B cell (primary cell): ENCODE measurements at places on chromosomes 7 and 10. TPM values are rescaled to one million over a fixed set of nuclear protein-coding genes. Genes with fewer than 3 reads are reported as not detected.

AZGP1 gene
- not detected in 2 replicates for total RNA-seq

- no peaks in the 10 kb centered on the region for H3K27me3 ChIP-seq
- DNase-seq, result no peak
- peaks cover 6% of the 10 kb centered on the region for H3K4me1 ChIP-seq
- H3K27ac ChIP-seq, result no peak overlapping the region
Observed at GRCh38 chr7:76053461-76053860, 5.6 kb downstream of the MDH2 start.

- no peak overlapping the region for H3K4me3 ChIP-seq
- peak overlapping the region; percentile 40 for H3K27ac ChIP-seq
- no peaks in the 10 kb centered on the region for H3K27me3 ChIP-seq
- peaks cover 15% of the 10 kb centered on the region for H3K4me1 ChIP-seq
Observed at GRCh38 chr7:36736899-36737211, 12.6 kb upstream of the AOAH start.

DNA sequence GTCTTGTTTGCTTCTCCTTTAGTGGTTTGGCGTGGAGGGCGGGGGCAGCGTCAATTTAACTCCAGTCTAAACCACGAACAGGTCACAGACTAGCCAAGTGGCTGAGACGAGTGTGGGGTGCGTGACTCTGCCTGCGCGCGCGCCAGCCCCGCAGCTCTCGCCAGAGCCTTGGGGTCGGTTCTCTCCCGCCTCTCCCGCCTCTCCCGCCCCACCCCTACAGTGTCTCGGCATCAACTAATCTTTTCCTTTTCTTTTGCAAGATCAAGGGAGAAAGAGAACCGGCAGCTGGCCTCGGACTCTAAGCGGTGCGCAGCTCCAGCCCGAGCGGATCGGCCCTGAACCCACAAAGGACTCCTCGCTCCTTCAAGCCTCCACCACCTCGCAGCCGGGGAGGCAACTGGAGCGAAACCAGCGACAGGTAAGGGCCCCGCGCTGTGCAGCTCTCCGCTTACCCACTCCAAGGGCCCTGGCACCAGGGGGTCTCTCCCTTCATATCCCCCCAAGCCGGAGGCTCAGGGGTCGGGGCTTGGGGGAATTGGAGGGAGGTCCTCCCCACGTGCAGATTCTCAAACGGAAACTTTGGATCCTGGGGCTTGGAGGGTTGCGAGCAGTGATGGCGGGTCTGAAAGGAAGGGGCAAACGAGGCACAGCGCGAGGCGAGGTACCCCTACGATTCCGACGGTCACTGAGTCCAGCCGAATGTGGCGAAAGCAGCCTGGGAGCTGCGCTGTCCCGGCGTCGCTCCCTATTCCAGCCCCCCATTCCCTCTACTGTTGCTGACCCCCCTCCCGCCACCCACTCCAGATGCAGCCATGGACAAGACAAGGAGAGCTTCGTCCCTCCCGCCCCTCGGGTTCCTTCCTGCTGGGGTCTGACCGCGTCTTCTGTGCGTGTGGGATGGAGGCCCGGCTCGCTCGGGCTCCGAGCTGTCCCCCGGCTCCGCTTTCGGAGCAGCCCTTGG is 829 bp downstream of the CHRM2 start:
- no peak for DNase-seq
- H3K27ac ChIP-seq, result no peak overlapping the region
- no peaks in the 10 kb centered on the region for H3K36me3 ChIP-seq
- H3K4me3 ChIP-seq, result no peak overlapping the region

SLC35G1 gene
- total RNA-seq, result 2.6 and 2.8 TPM in 2 replicates

DNA sequence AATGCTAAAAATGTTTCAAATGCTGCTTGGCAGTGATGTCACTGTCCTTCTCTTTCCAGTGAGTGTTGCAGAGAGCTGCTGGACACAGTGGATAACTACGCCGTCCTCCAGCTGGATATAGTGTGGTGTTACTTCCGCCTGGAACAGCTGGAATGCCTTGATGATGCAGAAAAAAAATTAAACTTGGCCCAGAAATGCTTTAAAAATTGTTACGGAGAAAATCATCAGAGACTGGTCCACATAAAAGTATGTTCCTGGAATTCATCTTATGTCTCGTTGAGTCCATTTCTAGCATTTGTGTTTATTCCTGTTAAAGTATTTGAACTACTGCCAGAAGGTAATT is 25.2 kb downstream of the NUB1 start:
- H3K27me3 ChIP-seq, result no peaks in the 10 kb centered on the region
- no peak for DNase-seq
- peaks cover 4% of the 10 kb centered on the region for H3K36me3 ChIP-seq
- no peak overlapping the region for H3K27ac ChIP-seq
- no peak overlapping the region for H3K4me3 ChIP-seq
- peaks cover 5% of the 10 kb centered on the region for H3K4me1 ChIP-seq

- peaks cover 5% of the 10 kb centered on the region for H3K27me3 ChIP-seq
- DNase-seq, result no peak
- no peak overlapping the region for H3K27ac ChIP-seq
- H3K36me3 ChIP-seq, result no peaks in the 10 kb centered on the region
- no peaks in the 10 kb centered on the region for H3K4me1 ChIP-seq
Observed at GRCh38 chr10:60661637-60662036, 116.6 kb upstream of the CDK1 start.

DNA sequence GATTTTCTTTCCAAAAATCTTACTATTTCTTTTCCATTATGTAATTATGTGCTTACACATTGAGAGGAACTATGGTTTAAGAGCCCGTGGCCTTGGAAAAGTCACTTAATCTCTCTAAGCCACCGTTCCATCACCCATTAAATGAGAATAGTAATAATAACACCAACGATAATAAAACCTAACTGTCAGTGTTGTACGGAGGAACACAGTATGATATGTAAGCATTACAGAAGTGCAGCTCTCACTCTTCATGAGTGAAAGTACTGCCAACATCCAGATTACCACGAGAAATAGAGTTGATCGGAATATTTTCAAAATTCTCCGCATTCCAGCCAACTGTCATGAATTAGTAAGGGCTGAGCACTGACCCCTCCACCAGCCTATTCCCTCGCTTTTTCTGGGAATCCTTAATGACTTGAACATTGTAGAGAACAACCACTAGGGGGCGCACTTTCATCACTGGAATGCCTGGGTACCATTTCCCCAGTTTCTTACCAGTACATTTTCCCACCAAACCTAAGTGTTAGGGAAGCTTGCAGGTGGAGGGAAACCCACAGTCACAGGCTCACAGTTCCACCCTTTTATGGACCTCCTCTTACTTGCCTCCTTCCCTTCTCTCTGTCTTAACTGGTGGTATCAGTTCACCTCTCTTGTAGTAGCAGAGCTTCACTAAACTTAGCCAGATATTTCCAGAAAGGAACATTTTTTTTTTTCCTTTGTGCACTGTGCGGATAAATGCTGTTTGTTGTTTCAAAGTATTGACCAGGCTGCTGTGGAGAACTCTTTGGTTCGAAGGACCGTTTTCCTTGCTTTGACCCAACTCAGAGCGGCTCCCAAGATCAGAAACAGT is 27.8 kb downstream of the NKX2-3 start:
- peaks cover 8% of the 10 kb centered on the region for H3K4me1 ChIP-seq
- no peaks in the 10 kb centered on the region for H3K36me3 ChIP-seq
- no peaks in the 10 kb centered on the region for H3K27me3 ChIP-seq
- H3K4me3 ChIP-seq, result no peak overlapping the region
- DNase-seq, result peak; percentile 70

DNA sequence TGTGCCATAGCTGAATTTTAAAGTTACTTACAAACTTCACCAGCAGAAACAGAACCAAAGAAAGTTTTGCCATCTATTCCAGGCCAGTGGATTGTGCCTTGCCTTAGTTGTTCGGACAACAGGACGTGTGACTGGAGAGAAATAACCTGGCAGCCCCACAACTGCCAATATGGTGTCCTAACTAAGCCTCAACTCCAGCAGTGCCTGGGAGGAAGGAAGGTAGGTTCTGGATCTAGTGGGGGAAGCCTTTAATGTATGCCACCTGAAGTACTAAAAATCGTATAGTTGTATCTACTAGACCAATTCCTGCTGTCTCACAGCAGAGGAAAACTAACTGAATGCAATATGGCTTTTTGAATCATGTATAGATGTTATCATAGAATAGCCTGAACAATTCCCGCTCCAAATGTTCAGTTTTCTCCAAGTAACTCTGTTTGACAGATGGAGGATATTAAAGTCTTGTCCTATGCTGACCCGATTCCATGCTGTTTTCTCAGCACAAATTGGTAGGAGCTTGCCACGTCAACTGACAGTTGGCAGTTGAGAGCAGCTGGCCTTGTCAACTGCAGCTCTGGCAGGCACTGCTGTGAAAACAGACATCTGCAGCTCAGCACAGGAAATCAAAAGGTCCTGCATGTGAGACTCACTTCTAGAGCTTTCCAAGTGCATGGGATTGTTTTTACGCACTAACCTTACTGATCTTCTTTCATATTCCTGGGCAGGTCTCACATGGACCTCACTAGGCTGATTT is 84.5 kb upstream of the WNT16 start:
- DNase-seq, result no peak
- no peaks in the 10 kb centered on the region for H3K27me3 ChIP-seq
- H3K36me3 ChIP-seq, result no peaks in the 10 kb centered on the region

CDH23 gene
- total RNA-seq, result 0.37 and 0.39 TPM in 2 replicates

GRCh38 chr7:151864081-151864480 is 12.8 kb downstream of the PRKAG2 start:
- H3K27me3 ChIP-seq, result no peaks in the 10 kb centered on the region
- peaks cover 9% of the 10 kb centered on the region for H3K4me1 ChIP-seq
- DNase-seq, result no peak
- no peaks in the 10 kb centered on the region for H3K36me3 ChIP-seq

- DNase-seq, result no peak
- H3K27me3 ChIP-seq, result no peaks in the 10 kb centered on the region
- no peak overlapping the region for H3K4me3 ChIP-seq
- no peaks in the 10 kb centered on the region for H3K36me3 ChIP-seq
Observed at GRCh38 chr7:27399791-27400567, 157.4 kb downstream of the EVX1 start.

DNA sequence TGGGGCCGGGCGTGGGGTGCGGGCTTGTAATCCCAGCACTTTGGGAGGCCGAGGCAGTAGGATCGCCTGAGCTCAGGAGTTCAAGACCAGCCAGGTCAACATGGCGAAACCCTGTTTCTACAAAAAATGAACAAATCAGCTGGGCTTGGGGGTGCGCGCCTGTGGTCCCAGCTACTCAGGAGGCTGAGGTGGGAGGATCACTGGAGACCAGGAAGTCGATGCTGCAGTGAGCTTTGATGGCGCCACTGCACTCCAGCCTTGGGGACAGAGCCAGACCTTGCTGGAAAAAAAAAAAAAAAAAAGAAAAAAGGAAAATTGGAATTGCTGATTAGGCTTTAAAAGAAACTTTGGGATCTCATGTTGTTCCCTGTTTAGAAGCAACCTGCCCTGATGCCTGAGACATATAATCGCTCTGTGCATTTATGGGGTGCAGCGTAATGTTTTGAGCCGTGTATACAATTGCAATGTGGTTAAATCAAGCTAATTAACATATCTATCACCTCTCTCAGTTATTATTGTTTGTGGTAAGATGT is 851 bp downstream of the AKR1E2 start:
- no peaks in the 10 kb centered on the region for H3K27me3 ChIP-seq
- no peaks in the 10 kb centered on the region for H3K36me3 ChIP-seq
- no peak overlapping the region for H3K4me3 ChIP-seq
- H3K27ac ChIP-seq, result no peak overlapping the region

DNA sequence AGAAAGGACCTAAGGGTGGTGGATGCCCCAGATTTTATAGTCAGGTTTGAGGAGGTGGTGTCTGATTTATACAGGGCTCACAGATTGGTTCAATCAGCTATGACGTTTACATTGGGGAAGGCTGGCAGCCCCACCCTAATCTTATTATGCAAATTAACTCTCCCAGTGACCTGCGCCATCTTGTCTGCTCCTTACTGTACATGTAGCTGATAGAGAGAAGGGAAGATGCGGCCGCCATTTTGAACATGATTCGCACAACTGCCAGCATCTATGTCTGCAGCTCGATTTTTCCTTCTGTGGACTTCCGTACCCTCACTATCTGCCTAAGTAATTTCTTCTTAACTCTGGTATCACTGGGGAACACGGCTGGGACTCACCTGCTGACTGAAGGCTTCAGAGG is 619.0 kb upstream of the DPP6 start:
- H3K36me3 ChIP-seq, result no peaks in the 10 kb centered on the region
- DNase-seq, result no peak
- H3K27ac ChIP-seq, result no peak overlapping the region
- no peaks in the 10 kb centered on the region for H3K4me1 ChIP-seq
- H3K4me3 ChIP-seq, result no peak overlapping the region

DNA sequence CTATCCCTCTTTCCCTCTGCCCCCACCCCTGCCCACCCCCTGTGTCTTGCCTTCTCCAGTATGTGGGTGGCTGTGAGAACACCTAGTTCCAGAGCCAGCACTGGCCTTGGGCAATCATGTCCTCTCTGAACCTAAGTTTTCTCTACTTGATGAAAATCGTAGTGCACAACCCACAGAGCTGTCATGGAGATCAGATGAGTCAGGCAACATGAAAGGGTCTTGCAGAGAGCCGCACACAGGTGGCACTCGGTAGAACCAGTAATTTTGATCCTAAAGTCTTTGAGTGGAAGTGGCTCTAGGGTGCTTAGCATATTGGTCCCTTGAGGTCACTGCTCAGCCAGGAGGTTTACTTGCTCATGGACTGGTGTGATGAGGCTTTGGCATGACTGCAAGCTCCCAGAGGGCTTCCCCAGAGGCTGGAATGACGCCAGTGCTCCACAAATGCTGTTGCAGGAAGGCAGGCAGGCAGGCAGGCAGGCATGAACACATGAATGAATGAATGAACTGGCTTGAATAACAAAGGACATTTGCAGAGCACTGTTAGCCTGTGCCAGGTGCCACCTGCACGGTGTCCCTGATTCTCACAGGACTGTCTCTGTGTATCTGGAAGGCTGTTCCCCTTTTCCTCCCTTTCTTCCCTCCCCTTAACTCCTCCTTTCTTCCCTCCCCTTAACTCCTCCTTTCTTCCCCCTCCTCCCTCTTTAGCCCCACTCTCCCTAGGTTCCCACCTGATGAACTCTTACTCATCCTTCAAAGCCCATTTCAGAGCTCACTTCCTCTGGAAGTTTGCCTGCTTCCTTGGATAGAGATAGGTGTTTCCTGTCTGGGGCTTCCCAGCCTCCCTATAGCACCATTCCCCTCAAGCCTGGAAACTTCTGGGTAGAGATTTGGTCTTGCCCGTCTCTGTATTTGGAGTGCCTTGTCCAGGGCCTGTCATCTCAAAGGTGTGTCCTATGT is 27.2 kb upstream of the CTBP2 start:
- H3K36me3 ChIP-seq, result no peaks in the 10 kb centered on the region
- H3K4me1 ChIP-seq, result no peaks in the 10 kb centered on the region
- no peaks in the 10 kb centered on the region for H3K27me3 ChIP-seq

GRCh38 chr10:18719811-18720210 is 60.6 kb downstream of the ARL5B start:
- no peak overlapping the region for H3K27ac ChIP-seq
- H3K27me3 ChIP-seq, result no peaks in the 10 kb centered on the region
- DNase-seq, result no peak
- H3K4me3 ChIP-seq, result no peak overlapping the region

GRCh38 chr7:30884881-30885280 is 26.8 kb upstream of the AQP1 start:
- H3K36me3 ChIP-seq, result no peaks in the 10 kb centered on the region
- H3K4me3 ChIP-seq, result no peak overlapping the region
- DNase-seq, result no peak

GRCh38 chr10:89392974-89393373 is 551 bp downstream of the IFIT1 start:
- H3K27me3 ChIP-seq, result no peaks in the 10 kb centered on the region
- H3K4me3 ChIP-seq, result peak overlapping the region; percentile 63
- peak overlapping the region; percentile 71 for H3K27ac ChIP-seq
- DNase-seq, result peak; percentile 14

- H3K4me3 ChIP-seq, result no peak overlapping the region
- H3K27me3 ChIP-seq, result no peaks in the 10 kb centered on the region
- no peak overlapping the region for H3K27ac ChIP-seq
- H3K36me3 ChIP-seq, result no peaks in the 10 kb centered on the region
- no peak for DNase-seq
Observed at GRCh38 chr7:80334908-80335307, 177.0 kb downstream of the GNAT3 start.

GRCh38 chr7:20816372-20816959 is 29.8 kb upstream of the SP8 start:
- H3K27ac ChIP-seq, result no peak overlapping the region
- H3K36me3 ChIP-seq, result no peaks in the 10 kb centered on the region
- DNase-seq, result no peak
